ENCODE measurements at places on chromosomes 3 and 15.

- no peak for DNase-seq
Observed at GRCh38 chr3:116663161-116664110, 46.1 kb upstream of the TUSC7 start.

DNA sequence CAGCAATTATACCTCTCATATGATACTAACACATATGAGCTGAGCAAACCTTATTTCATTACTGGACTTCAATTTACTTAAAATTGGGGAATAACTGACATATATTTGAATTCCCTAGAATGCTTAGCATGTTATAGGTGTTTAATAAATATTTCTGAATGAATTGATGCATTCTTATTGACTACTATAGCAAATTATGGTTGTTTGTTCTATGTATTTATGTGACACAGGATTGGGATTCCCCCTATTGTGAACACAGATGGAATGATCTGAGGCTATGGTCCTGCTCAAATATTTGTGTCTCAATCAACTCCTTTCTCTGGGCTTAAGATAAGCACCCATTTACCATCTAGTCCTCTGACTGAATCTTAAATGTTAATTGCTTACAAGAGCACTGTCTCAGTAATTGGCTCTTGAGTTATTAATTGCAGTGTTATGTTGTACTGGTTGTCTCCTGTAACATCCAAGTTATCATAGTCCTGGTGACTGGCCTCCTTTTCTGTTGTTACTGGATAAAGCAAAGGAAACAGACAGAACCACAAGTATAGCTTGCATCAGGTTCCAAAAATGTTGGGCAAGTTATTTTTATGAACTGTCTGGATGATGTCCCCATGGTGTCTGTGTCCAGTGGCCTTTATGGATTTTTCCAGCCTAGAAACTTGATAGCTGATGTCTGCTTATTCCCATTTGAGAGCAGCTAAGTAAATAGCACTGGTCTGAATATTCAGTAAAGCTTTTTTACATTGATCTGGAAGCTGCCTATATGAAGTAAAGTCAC lies 2.3 kb upstream of the UACA start:
- DNase-seq, result no peak

- DNase-seq, result no peak
Observed at GRCh38 chr3:121994551-121994950, 27.5 kb downstream of the ILDR1 start.

DNA sequence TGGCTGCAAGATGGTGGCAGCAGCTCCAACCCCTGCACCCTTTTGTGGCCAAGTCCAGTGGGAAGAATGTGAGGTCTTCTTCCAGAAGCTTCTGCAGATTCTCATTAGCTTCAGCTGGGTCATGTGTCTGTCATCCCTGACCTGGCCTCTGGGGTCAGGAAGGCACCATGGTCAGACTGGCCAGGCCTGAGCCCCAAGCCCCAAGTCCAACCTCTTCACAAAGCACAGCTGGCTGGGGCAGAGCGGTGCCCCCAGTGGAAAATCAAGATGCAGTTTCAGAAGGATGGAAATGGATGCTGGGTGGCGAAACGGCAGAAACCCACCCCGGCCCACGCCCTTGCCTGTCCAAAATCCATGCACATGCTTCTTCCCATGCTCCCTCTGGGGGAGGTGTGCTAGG lies 15.9 kb upstream of the GATA2 start:
- DNase-seq, result no peak

GRCh38 chr3:76872999-76873398 lies 166.9 kb upstream of the ROBO2 start:
- DNase-seq, result no peak

DNA sequence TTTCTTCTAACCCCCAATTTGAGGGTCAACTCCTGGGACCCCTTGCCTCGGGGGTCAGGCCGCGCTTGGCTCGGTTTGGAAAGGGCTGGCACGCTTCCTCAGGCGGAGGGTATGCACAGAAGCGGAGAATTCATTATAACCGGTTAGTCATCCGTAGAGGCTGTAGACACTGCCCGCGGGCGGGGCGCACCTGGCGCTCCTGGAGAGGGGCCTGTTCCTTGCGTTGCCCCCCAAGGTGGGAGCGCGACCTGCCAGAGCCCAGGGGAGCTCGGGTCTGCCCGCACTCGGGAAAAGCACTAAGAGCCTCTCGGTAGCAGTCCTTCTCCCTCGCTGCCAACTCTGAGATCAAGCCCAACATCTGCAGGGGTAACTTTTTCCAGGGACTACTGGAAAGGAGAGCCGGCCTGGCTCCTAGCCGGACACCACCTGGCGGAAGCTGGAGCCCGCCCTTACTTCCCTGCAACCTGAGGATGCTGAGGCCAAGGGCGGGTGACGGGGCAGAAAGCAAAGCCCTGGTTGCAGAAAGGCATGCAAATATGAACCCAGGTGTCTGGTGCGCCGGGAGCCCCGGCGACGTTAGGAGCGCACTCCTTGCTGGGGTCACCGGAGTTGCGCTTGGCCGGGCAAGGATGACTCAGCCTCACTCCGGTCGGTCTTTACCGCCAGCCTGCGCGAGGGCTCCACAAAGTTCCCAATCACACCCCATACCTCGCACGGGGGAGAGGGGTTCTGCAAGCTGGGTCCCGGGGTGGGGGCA lies 1.5 kb upstream of the CACNA2D3 start:
- DNase-seq, result no peak

DNA sequence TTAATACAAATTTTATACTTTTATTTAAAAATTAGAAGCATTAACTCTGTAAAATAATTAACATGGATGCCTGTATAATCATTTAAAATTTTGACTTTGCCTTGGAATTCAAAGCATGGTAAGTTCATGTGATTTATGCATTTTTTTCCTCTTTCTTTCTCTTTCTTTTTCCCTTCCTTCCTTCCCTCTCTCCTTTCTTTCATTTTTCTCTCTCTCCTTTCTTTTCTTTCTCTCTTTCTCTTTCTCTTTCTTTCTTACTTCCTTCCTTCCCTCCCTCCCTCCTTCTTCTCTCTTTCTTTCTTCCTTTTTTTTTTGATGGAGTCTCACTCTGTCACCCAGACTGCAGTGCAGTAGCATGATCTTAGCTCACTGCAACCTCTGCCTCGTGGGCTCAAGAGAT lies 53.8 kb upstream of the P3H2 start:
- DNase-seq, result no peak

DNA sequence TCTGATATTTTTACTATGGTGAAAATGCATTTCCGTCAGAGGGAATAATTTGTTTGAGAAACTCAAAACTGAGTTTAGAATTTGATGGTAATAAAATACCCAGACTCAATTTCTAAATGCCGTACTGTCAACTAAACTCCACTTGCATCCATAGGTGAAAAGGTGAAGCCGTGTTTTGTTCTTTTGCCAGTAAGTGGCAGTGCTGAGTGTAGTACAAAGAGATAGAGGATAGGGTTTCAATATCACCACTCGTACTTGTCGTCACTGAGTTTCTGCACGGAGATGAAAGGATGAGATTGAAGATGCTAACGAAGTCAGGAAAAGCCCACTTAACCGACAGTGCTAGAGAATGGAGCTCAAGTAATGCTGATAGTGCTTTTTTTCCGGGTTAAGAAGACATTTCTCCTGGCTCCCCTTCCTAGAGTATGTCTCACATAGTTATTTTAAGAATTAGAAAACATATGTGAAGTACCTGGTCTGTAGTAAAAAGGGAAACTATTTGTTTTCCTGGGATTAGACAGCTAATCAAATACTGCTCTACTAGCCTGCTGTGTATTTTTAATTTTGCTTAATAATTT lies 345.1 kb downstream of the IL5RA start:
- DNase-seq, result peak; percentile 19

GRCh38 chr15:29736744-29737020 lies 85.6 kb downstream of the TJP1 start:
- no peak for DNase-seq

GRCh38 chr3:195895078-195895860 lies 13.1 kb downstream of the TNK2 start:
- peak; percentile 14 for DNase-seq

- peak; percentile 0 for DNase-seq
Observed at GRCh38 chr3:154758109-154758868, 321.8 kb upstream of the MME start.

- DNase-seq, result no peak
Observed at GRCh38 chr15:91228383-91228782, 128.3 kb downstream of the SV2B start.

DNA sequence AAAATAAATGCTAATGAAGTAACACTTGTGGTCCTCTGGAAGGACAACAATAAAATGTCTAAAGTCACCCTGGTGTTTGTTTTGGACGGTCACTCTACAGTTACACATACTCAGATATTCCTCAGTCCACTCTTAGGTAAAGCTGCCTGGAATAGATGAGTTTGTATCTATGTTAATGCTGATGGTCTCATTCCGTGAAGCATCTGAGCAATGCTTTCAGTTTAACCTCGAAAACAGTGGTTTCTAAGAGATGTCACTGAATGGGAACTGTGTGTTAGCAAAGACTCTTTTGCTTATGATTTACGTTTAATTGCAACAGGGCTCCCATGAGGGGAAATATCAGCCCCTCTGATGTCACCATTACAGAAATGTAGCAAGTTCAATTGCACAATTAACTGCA lies 49.1 kb downstream of the FBN1 start:
- no peak for DNase-seq

- DNase-seq, result no peak
Observed at GRCh38 chr3:183912895-183913579, 28.4 kb upstream of the PARL start.

DNA sequence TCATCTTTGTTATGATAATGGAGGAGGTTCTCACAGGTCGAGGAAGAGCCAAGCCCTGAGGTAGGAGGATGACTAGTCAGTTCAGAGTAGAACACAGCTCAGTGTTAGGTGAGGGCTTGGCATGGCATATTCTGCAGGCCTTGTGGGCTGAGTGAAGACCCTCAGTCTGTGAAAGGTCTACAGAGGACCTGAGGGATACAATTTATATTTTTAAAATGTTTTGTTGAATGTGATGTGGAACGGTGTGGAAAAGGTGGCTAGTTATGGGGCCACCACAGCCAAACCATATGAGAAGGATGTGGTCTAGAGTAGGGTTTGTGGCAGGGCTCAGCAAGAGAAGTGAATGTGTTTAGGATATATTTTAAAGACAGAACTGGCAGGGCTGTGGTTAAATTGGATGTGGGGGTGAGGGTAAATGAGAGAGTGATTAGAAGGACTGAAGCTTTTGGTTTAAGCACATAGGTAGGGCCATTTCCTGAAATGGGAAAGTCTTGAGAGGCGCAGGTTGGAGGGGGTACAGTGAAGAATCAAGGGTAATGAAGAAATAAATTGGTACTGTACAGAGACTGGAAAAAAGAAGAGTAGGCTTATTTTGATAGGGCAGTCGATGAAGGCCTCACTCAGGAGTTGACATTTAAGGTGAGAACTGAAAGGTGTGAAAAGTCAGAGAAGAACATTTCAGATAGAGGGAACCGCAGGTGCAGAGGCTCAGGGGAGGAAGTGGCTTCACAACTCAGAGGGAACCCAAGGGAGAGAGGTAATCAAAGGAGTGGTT lies 60.5 kb downstream of the SPTSSB start:
- no peak for DNase-seq

DNA sequence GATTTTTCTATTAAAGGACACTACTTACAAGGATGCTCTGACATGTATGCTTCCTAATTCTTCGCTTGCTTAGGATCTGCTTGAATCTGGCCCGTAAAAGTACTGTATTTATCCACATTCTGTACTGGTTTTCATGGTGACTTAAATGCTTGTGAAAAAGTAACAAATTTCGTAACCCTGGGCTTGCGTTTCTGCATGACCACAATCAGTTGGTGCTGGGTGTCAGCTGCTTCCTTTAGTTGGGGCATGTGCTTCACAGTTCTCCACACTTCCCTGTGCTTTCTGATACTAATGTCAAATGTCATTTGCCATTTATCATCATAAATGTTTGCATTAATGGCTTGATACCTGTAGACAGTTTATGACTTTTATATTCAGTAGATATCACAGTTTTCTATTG lies 218.4 kb upstream of the MLF1 start:
- DNase-seq, result no peak

DNA sequence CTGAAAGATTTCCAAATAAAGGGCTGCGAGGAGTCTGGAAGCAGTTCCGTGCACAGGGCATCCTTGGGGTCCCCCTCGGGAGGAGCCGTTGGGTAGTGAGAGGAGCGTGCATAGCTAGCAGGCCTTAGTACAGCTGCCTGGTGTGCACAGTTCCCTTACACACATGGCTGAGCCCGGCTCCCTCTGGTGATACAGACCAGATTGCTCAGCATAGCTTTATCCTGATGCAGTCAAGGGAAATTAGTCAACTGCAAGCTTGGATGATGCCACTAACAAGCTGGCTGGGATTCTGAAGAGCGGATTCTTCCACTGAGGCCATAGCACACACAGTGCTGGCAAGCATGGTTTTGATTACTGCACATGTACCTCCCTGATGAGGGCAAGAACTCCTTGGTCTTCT lies 349.4 kb downstream of the LRTM1 start:
- no peak for DNase-seq

GRCh38 chr3:126446301-126446700 lies 29.4 kb downstream of the ZXDC start:
- no peak for DNase-seq

- DNase-seq, result no peak
Observed at GRCh38 chr15:43238671-43239131, 17.9 kb upstream of the EPB42 start.

DNA sequence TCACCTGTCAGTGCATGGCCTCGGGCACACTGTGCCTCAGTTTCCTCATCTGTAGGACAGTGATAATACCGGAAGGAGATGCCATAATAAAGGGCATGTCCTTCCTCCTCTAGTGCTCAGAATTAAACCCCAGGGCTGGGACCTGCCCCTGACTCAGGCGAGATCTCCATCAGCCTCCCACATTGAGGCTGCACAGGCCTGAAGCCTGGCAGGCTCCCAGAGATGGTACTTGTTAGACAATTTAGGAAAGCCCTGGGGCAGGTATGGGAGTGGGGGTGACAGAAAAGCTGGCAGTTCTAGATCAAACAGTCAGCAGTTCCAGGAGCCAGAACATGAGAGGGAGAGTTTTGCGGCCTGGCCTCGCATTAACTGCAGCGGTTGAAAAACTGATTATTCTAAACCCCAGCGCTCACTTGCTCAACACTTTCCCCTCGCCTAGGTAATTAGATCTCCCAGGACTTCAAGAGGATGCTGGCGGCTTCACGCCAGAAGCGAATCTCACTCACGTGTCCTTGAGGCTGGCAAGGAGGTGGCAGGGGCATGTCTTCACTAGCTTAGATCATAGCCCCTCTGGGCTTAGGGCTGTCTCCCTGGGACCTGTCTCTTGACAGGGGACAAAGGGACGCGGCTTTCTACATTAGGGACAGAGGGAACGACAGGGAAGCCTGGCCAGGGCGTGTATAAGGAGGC lies 73.1 kb downstream of the ATP2B2 start:
- DNase-seq, result no peak

GRCh38 chr3:47512416-47513124 lies 942 bp downstream of the ELP6 start:
- no peak for DNase-seq

- DNase-seq, result no peak
Observed at GRCh38 chr15:69209661-69210060, 49.2 kb downstream of the GLCE start.

GRCh38 chr15:59701880-59702279 lies 12.8 kb upstream of the BNIP2 start:
- no peak for DNase-seq

DNA sequence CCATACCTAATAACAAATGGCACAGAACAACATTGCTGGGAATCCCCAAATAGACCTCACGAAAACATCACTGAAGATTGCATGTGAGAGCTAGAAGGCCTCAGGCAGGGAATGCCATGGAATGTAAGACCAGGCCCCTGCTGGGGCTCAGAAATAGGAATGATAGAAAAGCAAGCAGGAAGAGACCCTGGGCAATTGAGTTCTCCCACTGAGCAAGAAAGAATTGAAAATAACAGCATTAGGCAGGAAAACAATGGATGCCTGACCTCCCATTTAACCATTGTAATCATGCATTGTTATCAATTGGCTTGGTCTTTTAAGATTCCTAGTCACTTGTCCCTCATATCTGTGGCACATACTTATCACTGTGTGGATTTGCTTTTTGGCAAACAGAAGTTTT lies 581.6 kb downstream of the FHIT start:
- no peak for DNase-seq

Measured in NCI-H187 treated with DMSO at 0.1 percent for 48 hours (cell line).